ENCODE measurements at places on chromosomes 11 and 22.

- DNase-seq = no peak
These were observed 22.9 kb upstream of the THY1 start for GRCh38 chr11:119445850-119446249.

- no peak for DNase-seq
These were observed 866.0 kb downstream of the BRD1 start for GRCh38 chr22:48961705-48962104.

DNA sequence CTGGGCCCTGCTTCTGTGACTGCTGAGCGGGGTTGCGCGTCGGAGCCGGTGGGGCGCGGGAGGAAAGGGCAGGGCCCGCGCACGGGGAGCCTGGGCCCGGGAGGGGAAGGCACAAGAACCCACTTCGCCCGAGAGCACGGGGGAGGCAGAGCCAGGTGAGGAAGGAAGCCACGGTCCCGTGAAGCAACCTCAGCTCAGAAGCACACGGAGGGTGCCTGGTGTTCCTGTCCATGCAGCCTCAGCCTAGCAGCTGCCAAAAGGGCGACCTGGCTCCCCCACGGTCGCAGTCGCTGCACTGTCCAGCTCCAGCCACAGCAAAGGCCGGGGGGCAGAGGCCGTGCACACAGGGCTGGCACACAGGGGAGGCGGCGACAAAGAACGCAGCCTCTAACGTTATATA, 9.3 kb upstream of the CDC42BPG start:
- no peak for DNase-seq

DNA sequence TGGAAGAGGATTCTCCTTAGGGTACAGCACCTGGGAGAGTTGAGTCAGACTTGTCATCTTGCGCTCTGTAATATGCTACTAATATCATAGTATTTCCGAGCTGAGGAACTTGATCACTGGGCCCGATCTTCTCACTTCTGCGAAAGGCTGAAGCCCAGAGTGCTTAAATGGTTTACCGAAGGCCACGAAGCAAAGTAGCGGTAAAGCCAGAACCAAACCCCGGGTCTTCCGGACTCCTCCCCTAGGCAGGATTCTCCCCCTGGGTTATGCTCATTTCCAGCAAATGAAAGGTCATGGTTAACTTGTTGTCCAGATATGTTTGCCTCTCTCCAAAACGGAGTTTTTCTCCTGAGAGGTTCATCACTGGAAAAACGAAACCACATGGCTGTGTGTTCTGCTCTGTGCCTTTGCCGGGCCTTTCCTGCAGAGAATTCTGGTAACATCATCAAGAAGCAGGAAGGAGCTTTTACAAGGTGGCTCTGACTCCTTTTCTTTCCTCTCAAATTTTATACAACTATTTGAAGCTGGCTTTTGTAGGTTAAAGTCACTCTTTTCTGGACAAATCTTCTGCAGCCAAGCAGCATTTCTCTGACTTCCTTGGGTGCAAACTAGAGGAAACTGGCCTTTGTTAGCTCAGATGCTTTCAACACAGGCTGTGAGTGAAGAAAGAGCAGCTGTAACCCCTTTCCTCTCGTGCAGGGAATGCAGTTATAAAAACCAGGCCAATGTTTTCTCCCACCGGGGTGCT, 35.5 kb downstream of the UBASH3B start:
- no peak for DNase-seq

DNA sequence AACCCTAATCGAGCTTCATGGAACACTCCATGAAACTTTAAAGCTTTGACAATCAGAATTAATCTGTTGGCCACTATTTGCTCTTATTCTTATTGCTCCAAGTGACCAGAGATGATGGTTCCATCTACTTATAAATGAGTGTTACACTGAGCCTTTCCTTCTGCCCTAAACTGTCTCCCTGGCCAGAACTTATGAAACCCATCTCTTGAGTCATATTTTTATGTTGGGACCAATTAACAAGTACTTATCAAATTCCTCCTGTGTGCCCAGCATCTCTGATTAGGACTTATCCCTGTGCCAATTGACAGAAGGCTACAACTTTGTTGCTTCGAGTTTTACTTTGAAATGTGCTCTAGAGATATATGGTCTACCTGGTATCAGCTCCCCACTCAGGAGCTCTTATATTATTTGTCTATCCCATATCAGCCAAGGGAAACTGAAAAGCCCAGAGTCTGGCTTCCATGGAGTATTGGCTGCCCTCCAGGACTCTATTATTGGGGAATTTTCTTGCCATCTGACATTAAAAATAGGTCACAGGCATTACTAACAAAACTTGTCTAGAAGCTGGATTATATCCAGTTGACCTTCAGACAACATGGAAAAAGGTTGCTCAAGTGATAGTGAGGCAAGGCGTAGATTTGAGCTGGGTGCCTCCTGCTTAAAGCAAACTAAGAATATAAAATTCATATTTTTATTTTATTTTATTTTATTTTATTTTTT, 8.8 kb downstream of the KREMEN1 start:
- no peak for DNase-seq

- DNase-seq = no peak
These were observed 9.4 kb upstream of the PPM1F start for GRCh38 chr22:21961886-21962654.

GRCh38 chr11:17798716-17799115, 64.1 kb downstream of the KCNC1 start:
- DNase-seq = no peak

Data from stimulated activated CD8-positive, alpha-beta memory T cell treated with anti-CD3 and anti-CD28 coated beads, Interleukin-7, amount 100 ng/mL, for 1 hour (primary cell).